ENCODE measurements at places on chromosomes 1 and 21.

GRCh38 chr1:44810101-44810761 lies 1.9 kb downstream of the BTBD19 start:
- peak; percentile 40 for DNase-seq

DNA sequence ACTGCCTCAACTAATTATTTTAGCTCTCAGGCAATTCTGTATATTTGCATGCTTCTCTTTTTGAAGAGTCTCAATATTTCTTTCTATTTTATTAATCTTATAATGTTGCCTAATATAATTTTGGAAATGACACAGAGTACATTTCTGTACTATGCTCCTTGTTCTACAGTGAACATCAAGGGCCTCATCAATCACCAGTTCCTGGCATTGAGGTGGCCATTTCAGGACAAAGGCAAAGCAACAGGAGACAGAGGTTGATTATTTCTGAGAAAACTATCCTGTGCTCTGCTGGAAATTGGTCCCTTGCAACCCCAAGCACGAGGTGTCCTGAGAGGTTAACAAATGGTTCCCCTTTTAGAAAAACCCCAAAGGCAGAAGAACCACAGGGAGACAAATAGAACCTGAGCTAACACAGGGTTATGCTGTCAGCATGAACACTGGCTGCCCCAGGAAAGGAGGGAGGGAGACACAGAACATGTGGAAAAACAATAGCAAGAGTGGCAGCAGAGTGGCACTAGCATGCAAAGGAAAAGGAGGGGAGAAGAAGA lies 63.9 kb upstream of the VAV3 start:
- DNase-seq, result no peak

- DNase-seq, result no peak
Observed at GRCh38 chr1:15177710-15178166, 24.2 kb downstream of the TMEM51 start.

DNA sequence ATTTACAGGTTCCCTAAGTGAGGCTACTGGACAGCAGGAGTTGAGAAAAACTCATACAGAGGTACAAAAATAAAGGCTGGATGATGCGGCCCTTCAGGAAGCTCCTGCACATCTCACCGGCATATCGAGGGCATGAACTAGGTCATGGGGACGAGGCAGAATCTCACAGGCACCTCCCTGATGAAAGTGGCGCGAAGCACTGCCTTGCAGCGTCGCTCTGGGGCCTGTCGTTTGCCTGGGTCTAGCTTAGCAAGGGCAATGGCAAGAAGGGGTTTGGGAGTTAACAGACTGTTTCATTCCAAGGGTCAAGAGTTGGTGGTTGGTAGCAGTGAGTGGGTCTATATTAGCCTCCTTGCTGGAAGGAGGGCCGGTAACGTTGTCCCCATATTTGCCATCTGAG lies 103.5 kb upstream of the IRF2BP2 start:
- no peak for DNase-seq

- DNase-seq, result no peak
Observed at GRCh38 chr21:33015096-33015495, 10.6 kb upstream of the OLIG2 start.

GRCh38 chr1:30745156-30745833 lies 12.3 kb downstream of the LAPTM5 start:
- no peak for DNase-seq

DNA sequence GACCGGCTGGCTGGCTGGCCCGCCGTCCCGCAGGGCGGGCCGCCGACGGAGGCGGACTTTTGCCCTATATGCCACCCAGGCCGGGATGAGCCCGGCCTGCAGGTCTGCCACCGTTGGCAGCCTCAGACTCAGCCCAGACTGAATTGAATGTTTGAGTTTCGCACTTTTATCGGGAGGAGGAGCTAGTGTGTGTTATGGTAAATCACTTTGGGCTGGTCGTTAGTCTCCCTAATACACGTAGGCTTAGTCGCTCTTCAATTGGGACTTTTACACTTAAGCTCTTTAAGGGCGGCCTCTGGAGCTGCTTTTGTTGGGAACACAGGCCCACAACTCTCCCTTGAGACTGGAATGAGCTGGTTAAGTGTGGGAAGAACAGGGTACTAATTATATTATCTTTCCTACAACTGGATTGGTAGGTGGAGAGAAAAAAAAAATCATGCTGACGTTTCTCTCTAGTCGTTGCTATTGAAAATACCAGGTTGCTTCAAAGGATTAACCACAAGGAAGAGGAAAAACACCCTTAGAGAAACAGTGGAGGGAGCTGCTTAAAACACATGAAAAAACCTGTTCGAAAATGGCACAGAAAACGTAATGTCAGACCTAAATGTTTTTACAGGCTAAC lies 1.4 kb upstream of the IRF2BP2 start:
- peak; percentile 94 for DNase-seq

Measured in mesenchymal stem cell (in vitro differentiated cells and primary cell).